ENCODE measurements at places on chromosomes 7 and 10. TPM values are rescaled to one million over a fixed set of nuclear protein-coding genes. Genes with fewer than 3 reads are reported as not detected.

DNA sequence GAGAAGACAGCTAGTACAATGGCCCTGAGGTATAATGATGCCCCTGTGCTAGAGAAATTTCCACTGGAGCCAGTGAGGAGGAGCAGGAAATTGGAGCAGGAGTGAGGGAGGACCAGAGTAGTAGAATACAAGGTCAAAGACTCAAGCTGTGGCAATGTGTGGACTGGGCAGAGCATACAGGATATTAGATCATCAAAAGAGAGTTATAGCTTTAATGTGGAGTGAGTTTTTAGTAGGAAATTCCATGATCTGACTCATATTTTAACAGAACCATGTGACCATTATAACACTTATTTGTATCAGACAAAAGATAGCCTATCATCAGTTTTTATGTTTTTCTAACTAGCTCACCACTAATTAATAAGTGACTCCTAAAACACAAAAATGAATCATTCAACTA lies 154.1 kb downstream of the DGKB start:
- no peak for DNase-seq

DNA sequence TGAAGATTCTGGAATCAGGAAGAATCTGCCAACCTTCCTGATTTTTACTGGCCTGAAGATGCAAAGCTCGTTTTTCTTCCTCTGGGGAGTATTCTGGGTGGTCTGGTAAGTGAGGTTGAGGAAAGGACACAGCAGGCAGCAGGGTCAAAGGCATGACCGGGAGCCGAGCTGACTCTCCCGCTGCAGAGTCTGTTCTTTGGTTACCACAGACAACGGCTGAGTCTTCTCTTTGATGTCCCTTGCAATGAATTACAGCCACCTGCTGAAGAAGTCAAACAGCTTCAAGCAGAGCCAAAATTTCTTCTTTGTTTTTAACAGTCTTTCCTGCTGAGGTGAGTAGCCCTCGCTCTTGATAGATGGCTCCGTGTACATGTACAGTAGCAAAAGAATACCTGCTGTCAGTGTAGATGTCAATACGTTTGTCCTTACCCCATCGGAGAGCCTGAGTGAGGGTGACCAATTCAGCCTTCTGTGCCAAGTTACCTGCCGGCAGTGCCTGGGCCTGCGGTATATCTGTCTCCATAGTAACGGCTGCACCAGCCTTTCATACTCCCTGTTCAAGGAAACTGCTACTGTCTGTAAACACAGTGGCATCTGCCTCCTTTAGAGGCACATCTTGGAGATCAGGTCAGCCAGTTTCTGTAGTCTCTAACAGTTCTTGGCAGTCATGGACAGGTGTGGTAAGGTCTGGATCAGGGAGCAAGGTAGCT lies 76.4 kb downstream of the PRR15 start:
- no peak for DNase-seq

SPDYE8 gene
- total RNA-seq = not detected

DNA sequence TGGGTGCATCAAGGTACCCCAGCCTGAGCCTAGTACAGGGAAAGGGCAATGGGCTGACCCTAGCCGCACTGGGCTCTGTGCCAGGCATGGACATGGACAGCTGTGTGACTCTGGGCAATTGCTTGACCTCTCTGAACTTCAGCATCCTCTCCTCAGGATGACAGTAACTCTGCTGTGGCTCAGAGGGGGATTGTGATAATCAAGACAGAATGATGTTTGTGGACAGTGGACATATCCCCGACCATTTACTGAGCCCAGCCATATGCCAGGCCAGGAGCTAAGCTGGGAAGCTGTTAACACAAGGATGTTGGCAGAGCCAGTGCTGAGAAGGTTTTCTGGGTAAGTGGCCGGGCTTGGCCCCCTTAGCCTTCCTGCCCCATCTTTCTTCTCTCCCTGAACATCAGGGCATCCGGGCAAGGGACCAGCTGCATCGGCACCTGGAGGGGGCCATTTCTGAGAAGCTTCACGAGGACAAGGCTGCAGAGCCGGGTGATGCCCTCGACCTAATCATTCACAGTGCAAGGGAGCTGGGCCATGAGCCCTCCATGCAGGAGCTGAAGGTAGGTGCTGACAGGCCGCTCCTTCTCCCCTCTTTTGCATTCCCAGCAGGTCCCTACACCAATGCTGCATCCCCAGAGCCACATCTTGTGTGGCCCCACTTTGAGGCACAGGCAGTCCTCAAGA lies 3.5 kb downstream of the CYP26C1 start:
- no peak for DNase-seq

DNA sequence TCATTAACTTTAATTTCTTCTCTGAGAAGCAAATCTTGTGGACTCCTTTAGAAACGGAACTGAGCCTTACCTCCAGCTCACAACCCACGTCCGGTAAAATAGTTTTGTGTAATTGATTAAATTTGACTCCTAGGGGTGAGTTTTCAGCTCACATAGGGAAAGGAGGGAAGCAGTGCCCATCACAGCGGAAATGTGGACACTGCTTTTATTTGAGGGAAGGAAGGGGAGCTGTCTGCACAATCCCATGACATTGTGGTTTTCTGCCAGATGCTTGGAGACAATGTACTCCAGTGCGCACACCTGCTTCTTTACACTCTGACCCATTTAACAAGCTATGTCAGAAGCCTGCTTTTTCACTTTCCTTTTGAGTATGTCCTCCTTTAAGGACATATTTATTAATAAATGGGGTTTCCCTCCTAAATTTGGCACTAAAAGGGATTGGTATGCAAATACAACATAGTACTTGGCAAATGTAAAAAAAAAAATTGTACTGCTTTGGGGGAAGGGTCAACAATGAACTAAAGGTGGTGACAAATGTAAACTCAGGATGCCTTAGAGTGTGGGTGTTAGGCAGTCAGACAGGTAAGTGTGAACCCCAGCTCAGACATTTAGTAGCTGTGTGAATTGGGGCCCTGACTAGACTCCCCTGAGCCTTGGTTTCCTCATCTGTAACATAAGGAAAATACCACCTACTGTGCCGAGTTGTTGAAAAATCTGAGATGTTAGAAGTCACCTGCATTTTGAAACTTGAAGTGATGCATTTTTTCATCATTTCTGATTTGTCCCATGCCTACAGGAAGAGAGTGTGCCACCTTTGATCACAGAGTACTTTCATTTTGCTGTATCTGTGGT lies 90.2 kb upstream of the KLF6 start:
- peak; percentile 82 for DNase-seq

TDRD1 gene
- total RNA-seq = not detected

DNA sequence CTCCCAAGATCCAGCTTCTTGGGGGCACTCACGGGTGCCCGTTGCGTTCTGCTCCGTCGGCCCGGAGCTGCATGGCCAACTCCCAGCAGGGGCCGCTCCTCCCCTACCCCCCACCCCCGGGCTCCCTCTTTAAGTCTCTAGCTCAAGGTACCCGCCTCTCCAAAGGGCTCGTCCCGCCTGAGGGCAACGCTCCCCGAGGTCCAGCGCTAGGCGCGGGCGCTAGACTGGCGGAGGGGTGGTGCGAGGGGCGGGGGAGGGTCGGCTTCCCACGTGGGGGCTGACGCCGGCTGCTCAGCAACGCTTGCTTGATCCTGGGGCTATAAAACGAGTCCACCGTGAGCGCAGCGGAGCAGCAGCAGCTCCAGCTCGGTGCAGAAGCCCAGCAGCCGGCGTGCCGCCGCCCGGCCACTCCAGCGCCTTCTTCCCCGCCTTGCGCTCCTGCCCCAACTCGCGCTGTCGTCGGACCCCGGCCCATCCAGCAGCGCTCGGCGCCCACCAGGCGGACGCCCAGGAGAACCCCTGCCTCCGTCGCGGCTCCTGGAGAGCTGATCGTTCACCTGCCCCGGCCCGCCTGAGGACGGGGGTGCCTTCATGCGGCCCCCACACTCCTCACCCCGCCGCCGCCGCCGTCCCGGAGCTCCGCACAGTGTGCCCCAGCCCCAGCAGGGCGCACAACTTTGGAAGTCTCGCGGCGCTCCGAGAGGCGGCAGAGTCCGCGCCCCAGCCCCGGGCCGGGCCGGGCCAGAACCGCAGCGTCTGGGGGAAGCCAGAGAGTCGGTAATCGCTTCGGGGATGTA lies at the start of gene ADRA2A:
TSS of gene ADRA2A (plus strand) at position 348 of the 797 bp plus-strand sequence. CDS start 968 bp downstream, outside the sequence.
- no peak for DNase-seq

PCGF5 gene
- total RNA-seq = 67.5 TPM

DNA sequence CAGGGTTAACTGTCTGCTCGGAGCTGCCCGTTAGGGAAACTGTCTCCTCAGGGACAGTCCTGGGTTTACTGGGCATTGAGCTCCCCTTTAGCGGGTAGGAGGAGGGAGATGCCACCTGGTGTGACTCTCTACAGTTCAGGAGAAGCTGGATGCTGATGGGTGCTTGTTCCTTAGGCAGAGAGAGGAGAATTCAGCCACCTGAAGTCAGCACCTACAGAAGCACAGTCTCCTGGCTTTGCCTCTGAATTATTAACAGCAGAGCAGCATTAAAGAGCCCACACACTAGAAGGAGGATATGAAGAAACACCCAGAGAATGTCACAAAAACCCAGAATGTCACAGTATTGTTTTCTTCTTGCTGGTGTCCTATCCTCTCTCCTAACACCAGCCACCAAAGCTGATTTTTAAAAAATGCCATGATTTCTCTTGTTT lies 696 bp downstream of the GIMAP4 start:
- DNase-seq = peak; percentile 37

DNA sequence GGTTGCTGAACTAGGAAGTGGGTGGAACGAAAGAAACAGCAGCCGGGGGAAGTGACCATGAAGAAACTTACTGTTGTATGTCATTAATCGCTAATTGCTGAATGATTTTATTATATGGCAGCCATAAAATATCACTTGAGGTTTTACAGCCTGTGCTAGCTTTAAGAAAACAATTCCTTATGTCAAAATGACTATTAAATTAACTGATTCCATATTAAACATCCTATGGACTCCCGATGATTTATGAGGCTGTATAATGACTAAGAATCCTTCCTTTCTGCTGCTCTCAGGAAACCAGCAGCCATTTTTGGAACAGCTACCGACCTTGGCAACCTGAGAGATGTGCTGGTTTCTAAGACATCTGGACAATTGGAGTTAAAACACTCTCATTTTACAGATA lies 421.9 kb downstream of the SORCS3 start:
- no peak for DNase-seq

- no peak for DNase-seq
Measured at GRCh38 chr7:105600720-105601550, 19.6 kb upstream of the EFCAB10 start.

NAT16 gene
- total RNA-seq = not detected

DNA sequence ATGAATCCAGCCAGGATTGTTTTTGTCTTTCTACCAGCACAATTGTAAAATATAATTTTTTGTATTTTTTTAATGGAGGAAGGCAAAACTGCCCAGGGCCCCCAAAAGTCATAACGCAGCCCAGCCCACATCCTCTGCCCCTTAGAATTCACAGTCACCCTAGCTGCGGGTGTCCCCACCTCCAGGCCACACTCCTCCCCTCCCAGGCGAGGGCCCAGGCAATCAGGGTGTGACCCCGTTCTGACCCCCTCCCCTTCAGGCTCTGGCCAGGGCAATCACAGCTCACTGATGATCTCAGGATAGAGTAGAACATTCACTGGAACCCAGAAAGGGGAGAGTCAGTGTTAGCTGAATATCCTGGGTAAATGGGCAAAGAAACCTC lies 92.0 kb upstream of the MACROH2A2 start:
- no peak for DNase-seq

- no peak for DNase-seq
Measured at GRCh38 chr10:97928897-97929296, 79.3 kb downstream of the GOLGA7B start.

DNA sequence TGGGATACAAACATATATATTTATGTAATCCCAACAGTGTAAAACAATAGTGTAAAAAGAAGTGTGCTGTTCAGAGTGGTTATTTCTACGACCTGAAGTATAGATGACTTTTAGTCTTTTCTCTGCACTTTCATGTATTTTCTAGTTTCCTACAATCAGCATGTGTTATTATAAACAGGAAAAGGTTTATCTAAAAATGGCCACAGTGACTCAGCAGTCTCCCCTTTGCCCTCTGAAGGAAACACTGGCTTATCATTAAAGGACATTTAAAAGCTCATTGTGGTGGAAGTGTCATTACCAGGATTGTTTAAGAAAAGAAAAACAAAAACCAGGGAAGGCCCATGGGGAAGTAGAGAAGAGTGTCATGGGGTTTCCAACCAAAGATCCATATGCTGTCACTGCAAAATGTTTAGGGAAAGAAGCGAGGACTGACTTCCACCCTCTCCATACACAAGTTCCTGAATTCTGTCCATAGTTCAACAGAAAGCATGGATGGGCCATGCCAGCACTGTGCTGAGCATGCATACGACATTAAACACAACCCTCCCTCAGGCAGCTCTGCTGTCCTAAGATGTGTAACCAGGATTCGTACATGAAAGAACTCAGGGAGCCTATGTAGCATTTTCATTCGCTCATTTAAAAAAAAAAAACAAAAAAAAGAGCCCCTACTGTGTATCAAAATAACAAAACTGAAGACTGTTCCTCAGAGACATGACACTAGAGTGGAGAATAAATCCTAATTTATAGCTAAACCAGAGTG lies 10.2 kb downstream of the CYREN start:
- no peak for DNase-seq

DNA sequence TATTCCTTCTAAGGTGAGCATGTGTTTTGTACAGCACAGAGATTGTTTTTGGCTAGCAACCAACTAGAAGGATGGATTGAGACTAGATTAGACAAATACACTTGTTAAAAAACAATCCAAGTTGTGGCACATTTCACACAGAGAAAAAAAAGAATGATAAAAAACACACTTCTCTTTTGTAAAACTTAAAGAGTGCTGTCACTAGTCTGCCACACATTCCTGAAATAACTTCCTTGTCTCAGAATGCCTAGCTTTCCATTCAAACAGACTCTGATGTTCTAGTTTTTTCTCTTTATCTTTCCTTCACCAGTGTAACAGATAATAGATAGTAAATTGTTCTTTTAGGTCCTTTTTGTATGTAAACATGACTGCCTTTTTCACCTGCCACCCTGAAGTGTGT lies 11.4 kb downstream of the DLD start:
- DNase-seq = no peak

- no peak for DNase-seq
Measured at GRCh38 chr10:71970869-71971268, 6.7 kb downstream of the CHST3 start.

- DNase-seq = no peak
Measured at GRCh38 chr7:41294556-41295454, 408.1 kb downstream of the INHBA start.

GRCh38 chr10:12484002-12484918 lies 134.9 kb downstream of the CAMK1D start:
- no peak for DNase-seq

- DNase-seq = no peak
Measured at GRCh38 chr7:81534446-81534845, 235.4 kb downstream of the HGF start.

ABCB1 gene
- 40.0 TPM for total RNA-seq

TUBAL3 gene
- total RNA-seq = not detected

PNLIPRP3 gene
- total RNA-seq = not detected

GRCh38 chr7:66867198-66867790 lies 53.7 kb upstream of the TMEM248 start:
- DNase-seq = no peak

DNA sequence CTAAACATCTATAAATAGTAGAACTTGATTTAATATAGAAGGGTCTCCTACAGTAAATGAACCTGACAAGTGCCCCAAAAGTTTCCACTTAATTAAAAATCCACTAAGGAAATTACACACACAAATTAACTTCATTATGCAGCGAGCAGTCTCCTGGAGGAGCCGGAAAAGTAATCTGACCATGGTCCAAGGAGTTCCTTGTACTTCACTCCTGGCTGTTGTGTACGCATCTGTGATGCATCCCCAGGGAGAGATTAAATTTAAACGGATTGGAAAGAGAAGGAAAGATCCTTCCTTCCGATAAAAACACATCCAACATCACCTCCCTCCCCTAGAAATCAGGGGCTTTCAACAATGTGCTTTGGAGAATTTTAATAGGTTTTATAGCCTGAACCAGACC lies 85.5 kb downstream of the PARD3 start:
- DNase-seq = no peak

Measured in CD8-positive, alpha-beta T cell (primary cell).